ENCODE measurements at places on chromosomes 3 and 15.

DNA sequence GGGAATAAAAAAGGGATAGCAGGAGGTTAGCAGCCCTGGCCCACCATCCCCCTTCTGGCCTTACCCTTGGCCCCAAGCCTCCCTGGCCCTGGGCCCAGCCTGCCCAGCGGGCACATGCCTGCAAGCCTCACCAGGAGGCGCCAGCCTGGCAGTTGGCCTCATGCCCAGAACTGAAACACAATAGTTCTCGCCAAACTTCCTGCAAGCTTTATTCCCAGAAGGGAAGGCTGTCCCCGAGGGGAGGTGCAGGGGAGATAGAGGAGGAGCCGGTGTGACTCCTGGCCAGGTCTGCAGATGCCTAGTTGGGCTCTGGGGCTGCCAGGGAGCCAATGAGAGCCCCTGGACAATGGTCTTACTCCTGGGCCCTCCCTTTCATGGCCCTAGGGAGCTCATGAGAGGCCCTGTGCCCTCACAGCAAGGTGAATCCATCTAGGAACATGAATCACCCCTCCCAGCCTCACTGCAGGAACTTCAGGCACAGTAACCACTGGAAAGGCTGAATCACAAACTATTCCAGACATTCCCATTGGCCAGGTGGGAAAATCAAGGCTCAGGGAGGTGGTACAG lies 4.0 kb downstream of the CCDC33 start:
- no peak for DNase-seq

- DNase-seq = no peak
These were observed 13.0 kb upstream of the CADPS start for GRCh38 chr3:62888180-62888579.

DNA sequence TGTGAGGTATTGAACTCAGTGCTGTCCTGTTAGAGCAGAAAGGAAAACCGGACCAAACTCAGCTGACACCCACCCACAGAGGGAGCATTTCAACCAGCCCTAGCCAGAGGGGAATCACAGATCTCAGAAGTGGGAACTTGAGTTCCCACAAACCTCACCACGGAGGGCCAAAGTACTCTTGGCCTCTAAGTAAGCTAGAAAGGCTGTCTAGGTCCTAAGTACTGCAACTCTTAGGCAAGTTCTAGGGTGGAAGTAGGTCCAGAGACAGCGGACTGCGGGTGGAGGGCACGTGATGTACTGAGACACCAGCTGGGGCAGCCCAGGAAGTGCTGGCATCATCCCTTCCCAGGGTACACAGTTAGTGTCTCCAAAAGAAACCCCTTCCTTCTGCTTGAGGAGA lies 34.1 kb downstream of the EOMES start:
- no peak for DNase-seq

DNA sequence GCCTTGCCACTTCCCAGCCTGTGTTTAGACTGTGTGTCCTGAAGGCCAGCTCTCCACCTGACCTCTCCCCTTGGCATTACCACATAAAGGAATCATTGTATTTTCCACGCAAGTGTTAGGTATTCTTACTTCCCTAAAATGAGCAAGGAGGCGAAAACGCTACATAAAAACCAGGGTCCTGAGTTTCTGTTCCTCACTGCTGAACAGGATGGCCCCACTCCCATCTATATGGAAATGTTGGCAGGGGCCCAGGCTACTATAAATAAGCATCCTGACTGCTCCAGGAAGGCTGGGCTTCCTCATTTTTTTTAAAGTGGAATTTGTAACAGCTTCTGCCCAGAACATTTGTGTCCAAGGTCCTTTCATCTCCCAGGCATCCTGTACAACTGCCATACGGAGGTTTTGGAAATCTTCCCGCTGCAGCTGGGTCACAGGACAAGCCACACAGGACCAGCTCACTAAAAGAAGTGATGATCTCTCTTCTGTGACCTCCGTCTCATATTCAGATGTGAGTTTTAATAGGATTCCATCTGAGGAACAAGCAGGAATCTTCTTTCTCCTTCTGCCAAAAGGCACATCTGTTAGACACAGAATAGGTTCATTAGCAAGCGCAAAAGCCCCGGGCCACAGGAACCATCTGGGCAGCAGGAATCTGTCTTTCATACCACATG lies 56.4 kb upstream of the LIMD1 start:
- no peak for DNase-seq

DNA sequence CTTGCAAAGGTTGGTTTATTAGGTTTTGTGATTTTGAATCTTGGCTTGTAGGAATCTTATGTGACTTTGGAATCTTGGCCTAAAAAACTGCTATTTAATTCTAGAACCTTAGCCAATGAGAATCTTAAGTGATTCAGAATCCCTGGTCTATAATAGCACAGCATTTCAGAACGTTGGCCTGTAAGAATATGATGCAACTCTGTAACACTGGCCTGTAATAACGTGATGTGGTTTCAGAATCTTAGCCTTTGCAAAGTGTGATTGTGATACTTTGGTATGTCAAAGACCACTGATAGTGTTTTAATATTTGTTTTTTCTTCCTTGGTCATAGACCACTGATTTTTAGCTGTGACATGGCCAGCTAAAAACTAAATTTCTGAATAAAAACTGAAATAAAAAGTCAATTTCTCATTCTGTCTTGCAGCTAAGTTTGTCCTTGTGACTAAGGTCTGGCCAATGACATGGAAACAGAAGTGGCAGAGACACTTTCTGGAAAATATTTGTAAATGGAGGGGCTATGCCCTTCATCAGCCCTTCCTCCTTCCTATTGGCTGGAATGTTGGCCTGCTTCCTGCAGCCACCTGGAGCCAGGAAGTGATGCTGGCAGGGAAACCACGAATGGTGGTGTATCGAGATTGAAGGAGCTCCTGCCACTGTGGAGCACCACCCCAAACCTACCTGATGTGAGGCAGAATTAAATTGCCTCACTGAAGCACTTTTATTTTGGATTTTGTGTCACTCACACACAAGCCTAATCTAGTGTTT lies 42.3 kb upstream of the CORO2B start:
- no peak for DNase-seq

- no peak for DNase-seq
These were observed 28.6 kb downstream of the SOX14 start for GRCh38 chr3:137792626-137793271.

- no peak for DNase-seq
These were observed 301.2 kb upstream of the ARHGEF26 start for GRCh38 chr3:153820035-153820434.

DNA sequence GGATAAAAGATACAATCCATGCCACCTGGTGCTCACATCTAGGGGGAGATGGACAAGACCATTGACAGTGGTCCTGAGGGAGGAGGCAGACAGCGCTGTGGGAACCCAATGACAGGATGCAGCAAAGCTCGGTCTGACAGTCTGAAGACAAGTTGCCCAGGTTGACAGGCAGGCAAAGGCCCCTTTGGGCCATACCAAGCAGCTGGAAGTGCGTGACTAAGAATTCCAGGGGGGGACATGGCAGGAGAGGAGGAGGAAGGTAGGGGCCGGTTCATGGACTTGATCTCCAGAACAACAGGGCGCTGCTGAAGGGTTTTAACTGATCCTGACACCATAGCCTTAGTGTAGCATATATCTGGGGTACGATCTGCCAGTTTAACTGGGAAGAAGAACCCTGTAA lies 83.4 kb downstream of the RPLP1 start:
- no peak for DNase-seq

GRCh38 chr15:54843006-54843405 lies 353.7 kb downstream of the RSL24D1 start:
- no peak for DNase-seq

DNA sequence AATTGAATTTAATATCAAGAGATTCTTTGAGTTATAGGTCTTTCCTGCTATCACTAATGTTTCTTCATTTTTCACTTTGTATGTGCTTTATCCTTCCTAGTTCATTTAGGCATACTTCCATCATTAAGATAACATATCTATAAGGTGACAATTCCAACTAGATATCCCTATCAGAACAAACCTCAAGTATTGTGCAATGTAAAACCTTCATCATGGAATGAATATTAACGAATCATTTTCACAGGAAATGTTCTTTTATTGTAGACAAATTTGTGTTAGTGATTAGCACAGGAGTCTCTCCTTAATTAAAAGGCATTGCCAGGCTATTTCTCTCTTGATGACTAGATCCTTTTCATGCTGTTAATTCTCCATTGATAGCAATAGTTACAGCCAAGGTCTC lies 236.5 kb upstream of the MME start:
- no peak for DNase-seq

GRCh38 chr3:161253711-161254110 lies 32.6 kb downstream of the NMD3 start:
- no peak for DNase-seq

GRCh38 chr3:55595420-55595819 lies 108.3 kb upstream of the WNT5A start:
- no peak for DNase-seq

- DNase-seq = no peak
These were observed 116.2 kb downstream of the CCNL1 start for GRCh38 chr3:157043771-157044170.

GRCh38 chr3:33363113-33363800 lies 76.9 kb downstream of the UBP1 start:
- DNase-seq = no peak

GRCh38 chr3:123620343-123620742 lies 35.5 kb upstream of the HACD2 start:
- DNase-seq = no peak

DNA sequence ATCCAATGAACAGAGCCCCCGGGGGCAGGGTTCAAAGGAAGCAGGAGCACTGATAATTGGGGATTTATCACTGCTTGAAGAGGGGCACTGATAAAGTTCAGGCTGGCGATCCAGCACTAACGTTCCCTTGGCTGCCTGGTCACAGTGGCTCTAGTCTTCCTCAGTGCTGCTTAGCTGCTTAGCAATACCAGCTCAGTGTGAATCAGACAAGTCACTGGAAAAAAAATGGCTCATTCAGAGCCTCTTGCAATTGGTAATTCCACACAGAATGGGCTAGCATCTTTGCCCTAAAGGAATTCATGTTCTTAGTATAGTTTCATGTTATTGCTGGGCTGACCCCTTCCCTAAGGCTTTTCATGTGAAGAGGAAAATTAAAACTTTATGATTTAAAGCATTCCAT lies 95.7 kb upstream of the SLC2A2 start:
- no peak for DNase-seq

DNA sequence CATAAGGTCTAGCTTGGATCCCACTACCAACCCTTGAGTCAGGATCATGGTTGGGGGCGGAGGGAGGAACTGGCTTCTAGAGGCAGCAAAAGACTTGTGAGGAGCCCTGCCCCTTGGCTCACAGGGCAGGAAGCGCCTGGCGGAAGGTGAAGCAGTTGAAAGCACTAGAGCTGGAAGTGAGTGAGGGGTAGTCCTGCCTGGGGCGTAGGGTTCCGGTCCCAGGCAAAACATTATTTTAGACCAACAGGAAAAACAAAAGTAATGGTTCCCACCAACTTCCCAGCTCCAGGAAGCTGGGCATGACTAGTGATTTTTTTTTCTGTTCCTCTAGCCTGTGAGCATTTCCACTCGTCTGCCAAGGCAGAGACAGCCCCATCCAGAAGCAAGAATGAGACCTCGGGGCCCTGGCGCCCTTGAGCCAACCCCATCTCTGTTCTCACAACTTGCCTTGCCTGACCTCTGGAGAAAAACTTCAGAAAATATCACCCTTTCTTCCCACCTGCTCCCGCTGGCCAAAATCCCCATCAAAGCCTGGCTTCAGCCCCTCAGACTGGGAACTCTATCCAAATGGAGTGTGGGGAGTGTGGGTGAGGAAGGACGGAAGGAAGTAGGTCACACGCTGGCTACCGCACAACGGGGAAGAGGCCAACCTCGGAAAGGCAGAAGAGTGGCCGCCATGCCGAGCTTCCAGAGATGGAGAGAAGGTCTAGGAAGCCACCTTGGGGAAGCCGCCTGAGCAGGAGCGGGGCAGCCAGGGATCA lies 57.5 kb downstream of the RBPMS2 start:
- no peak for DNase-seq

- DNase-seq = no peak
These were observed 42.1 kb downstream of the SAXO2 start for GRCh38 chr15:82304778-82305090.

DNA sequence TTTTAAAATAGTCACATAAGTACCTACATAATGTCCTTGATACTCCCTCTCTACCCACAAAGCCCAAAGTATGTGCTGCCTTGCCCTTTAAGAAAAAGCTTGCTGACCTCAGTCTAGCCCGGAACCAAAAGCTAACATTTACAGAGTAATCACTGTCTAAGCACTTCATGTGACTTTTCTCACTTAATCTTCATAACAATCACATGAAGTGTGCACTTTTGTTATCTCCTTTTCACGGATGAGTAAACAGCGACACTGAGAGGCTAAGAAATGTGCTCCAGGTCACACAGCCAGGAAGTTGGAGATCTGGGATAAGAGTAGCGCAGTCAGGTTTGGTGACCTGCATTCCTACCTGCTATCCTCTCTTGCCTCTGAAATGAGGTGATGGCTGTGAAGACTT lies 194.0 kb downstream of the ITPR1 start:
- DNase-seq = no peak

- no peak for DNase-seq
These were observed 4.7 kb upstream of the CLDN1 start for GRCh38 chr3:190326930-190327329.

- DNase-seq = peak; percentile 72
These were observed 60.3 kb downstream of the HEG1 start for GRCh38 chr3:124995460-124995994.

GRCh38 chr15:83487519-83487918 lies 40.4 kb downstream of the SH3GL3 start:
- DNase-seq = no peak

GRCh38 chr3:32978331-32978730 lies 26.9 kb downstream of the CCR4 start:
- no peak for DNase-seq

- DNase-seq = no peak
These were observed 21.3 kb upstream of the CACNA2D2 start for GRCh38 chr3:50524746-50525145.

DNA sequence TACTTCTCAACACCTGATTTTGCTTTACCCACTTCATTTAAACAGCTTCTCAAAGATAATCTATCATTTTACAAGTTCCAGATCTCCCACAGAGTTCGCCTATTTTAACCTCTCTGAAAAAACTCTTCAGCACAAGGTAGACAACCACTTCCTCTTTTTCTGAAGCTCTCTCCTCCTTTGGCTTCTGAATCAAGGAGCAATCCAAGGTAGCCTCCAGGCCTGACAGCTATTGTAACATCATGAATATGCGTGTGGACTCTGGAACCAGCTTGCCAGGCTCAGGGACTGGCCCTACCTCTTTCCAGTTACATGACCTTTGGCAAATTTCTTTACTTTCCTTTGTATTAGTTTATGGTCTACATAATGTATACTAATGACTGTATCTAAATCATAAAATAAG lies 405.9 kb upstream of the ZNF385D start:
- DNase-seq = no peak

GRCh38 chr3:76367281-76367680 lies 581.9 kb upstream of the ZNF717 start:
- DNase-seq = no peak

DNA sequence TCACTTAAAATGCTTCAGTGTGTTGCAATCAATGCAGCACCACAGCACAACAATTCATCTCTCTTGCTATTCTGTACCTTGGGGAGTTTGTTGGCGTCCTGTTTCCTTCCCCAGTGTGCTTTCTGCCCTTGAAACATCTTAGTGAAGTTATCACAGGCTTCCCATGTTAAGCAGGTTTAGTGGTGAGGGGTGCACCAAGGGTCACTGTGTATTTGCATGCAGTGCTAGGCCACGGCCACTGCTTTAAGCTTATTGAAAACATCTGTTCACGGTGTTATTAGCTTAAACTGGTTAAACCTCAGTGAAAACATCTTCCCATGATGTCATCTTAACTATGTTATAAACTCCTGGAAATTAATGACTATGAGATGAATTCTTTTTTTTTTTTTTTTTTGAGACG lies 217.3 kb upstream of the GOLIM4 start:
- no peak for DNase-seq

GRCh38 chr3:65548848-65549625 lies 489.7 kb downstream of the MAGI1 start:
- no peak for DNase-seq

Measured in activated CD8-positive, alpha-beta memory T cell treated with anti-CD3 and anti-CD28 coated beads, Interleukin-2, amount 10 ng/mL, durations not matched to agents 7 days and 5 days (primary cell).